Lung (tissue), 17 donors: ENCODE measurements at places on chromosomes 1 and 21.

- DNase-seq: peak; percentile 40
Observed at GRCh38 chr1:19384113-19384512, 72.0 kb downstream of the SLC66A1 start.

GRCh38 chr1:151156515-151156819 is at the start of gene TNFAIP8L2:
TNFAIP8L2 (plus strand) TSS chr1:151156649; CDS start chr1:151158698, 2,049 bp downstream.
- no peak for DNase-seq

DNA sequence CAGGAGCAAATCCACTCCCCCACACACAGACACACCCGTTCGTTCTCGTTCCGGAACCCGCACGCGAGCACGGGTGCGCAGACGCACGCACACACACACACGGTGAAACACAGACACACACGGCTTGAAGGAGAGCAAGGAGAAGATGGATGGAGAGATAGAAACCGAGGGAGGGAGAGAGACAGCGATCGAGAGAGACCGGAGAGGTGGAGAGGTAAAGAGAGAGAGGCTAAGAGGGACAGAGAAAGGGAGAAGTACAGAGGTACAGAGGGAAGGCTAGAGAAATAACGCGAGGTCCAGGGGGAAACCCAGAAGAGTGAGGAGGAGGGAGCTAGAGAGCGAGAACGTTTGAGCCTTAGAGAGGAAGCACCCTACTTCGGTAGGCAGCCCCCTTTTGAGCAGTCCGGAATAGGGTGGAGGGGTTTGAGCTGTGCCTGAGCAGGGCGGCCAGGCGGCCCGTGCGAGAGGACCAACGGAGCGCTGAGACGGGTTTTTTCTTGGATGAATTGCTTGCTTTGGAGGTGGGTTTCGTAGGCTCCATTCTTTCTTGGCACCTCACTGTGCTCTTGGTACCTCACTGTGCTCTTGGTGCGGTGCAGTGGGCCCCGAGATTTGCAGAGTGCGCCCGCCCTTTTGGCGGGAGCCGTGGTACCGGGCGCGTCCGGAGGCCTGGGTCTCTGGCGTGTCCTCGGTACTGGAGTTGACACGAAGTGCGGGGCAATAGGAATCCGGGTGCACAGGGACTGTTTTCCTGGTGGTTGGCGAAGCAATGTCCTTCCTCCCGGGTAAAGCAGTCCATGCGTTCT is 88.4 kb upstream of the RHOU start:
- DNase-seq: peak; percentile 65

GRCh38 chr1:151711951-151712350 is 4.7 kb downstream of the CELF3 start:
- no peak for DNase-seq

DNA sequence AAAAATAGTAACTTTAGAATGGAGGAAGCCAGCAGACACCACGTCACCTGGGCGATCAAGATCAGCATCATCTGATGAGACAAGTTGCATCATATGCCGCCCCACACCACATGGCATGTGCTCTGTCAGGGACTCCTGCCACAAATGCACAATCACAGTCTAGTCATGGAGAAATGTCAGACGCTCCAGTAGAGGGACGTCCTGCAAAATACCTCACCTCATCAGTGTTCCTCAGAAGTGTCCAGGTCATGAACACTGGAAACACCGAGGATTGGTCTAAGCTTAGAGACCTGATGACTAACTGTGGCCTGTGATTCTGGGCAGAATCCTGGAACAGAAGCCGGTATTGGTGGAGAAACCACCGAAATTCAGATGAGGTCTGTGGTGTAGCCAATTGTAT is 14.3 kb downstream of the ADARB1 start:
- no peak for DNase-seq

DNA sequence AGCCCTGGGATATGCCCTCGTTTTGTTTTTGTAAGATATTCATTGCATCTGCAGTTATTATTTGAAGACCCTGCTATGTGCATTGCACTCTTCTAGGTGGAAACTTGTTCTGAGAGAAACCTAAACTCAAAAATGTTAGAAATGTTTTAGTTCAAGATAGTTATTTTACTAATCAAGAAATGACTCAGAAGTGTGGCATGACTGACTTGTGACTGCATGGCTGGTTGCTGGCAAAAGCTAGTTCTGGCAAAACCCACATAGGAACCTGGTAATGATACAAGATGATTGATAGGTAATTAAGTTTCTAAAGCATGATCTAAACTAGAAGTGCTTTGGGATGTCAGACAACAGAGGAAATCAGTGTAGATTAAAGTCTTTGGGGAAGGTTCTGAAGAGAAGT is 33.8 kb upstream of the NFASC start:
- DNase-seq: no peak

DNA sequence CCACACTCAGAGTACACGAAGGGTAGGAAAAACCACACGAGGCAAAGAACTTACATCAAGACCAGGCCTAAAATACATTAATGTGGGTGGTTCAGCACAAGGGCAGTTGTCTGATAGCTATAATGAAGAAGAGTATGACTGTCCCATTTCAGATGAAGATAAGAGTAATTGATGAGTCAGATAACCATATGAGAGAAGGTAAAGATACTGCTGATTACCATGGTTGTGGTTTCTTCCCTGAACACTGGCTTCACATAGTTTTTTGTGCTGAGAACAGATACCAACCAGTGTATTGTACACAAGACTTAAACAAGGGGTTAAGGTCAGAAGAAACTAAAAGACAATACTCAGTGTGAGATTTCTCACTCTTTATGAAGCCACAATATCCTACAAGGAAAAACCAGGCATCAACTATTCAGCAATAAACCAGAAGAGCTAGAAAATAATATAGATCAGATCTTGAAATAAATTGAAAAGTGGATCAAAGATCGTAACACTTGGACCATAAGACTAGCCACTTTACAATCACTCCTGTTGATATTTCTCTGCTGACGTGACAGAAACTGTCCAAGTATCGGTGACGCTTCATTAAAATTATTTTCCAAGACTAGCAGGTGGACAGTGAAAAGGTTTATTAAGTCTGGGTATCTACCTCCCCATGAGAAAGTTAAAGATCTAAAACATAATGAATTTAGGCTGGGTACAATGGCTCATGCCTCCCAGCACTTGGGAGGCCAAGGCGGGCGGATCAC is 28.6 kb downstream of the PUM1 start:
- DNase-seq: no peak

- DNase-seq: peak; percentile 76
Observed at GRCh38 chr1:7650801-7651200, 120.3 kb upstream of the VAMP3 start.

- DNase-seq: no peak
Observed at GRCh38 chr1:33097137-33097611, 16.2 kb downstream of the AZIN2 start.

- DNase-seq: peak; percentile 84
Observed at GRCh38 chr1:104029456-104029970, 279.8 kb downstream of the AMY1C start.

DNA sequence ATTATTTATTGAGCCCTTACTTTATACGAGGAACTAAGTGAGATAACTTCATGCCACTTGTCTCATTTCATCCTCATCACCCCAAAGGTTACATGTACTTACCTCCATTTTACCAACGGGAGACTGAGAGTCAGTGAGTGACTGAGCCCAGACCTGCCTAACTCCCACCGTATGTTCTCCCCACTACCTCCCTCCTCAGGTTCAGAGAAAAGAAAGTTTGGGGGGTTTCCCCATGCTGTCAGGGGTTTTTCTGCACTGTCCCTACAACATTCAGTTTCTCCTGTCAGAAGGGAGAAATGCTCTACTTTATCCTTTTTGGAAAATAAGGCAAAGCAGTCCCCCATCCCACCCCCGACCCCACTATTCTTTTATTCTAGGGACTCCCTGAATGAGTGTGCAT is 32.9 kb downstream of the FAM78B start:
- no peak for DNase-seq

DNA sequence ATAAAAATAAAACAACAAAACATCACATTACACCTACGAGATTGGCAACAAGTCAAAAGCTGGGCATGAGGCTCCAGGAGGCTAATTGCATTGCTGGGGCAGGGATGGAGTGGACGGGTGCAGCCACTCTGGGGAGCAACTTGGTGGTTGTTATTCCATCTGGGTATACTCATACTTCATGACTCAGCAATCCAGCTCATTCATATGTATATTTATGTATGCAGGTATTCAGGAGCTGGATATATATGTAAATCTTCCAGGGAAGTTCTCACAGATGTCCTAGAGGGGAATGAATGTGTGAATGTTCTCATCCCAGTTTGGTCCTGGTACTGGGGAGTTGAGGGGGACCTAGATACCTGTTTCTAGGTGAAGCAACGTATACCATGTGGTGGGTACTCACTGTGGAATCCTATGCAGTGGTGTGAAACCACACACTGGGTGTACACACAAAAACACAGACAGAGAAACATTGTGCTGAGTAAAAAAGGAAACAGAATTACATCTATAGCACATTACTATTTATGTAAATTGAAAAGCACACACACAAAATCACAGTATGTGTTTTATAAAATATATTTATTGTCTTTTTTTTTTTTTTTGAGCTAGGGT is 79.7 kb upstream of the RAB4A start:
- DNase-seq: no peak

DNA sequence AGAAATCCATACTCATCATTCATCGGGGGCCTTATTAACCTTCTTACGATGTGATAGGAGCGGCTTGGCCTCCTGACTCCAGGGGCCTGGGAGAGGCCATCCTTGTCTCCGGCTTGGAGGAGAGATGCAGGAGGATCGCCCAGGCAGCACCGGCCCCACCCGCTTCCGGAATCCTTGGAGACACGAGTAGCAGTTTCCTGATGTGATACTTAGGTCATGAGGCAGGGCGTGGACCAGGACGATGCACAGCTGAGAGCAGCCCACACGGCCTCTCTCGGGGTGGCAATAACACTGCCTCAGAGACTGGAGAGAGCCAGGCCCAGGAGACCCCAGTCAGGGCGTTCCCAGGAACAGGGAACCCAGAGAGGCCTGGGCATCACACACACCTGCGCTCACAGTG is 163.6 kb upstream of the ARHGEF16 start:
- DNase-seq: no peak

DNA sequence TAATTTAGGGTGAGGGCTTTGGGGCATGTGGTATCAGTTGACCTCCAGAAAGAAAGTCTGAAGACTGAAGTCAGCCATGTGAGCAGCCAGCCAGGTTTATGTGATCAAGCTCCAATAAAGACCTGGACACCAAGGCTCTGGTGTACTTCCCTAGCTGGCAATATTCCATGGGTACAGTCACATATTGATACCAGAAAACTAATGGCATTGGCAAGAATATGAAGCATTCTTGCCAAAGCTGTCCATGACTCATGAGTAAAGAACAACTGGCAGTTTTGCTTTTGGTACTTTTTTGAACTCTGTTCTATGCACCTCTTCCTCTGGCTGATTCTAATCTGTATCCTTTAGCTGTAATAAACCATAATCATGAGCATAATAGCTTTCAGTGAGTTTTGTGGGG is 415.3 kb upstream of the CAMK1G start:
- DNase-seq: no peak
